ENCODE measurements at places on chromosomes 2 and 18.

- no peak for DNase-seq
Measured at GRCh38 chr2:23806201-23806600, 120.7 kb downstream of the ATAD2B start.

GRCh38 chr2:20537423-20538307 is 90.8 kb downstream of the RHOB start:
- no peak for DNase-seq

DNA sequence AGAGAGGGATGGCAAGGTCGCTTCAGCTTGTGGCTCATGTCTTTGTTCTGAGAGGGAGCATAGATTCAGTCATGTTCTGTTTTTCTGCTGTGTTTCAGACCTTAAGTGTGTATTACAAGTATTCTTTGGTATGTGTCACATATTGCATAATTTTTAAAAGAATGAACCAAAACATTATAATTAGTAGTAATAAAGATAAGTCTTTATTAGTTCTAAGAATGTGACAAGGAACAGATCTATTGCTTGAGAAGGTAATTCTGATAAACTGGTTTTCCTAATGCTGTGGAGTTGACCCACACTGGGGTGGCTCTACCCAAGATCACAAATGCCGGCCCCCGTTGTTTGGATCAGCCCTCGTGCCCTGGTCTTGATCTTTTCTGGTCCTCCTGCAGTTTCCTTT is 124.3 kb upstream of the FOSL2 start:
- no peak for DNase-seq

DNA sequence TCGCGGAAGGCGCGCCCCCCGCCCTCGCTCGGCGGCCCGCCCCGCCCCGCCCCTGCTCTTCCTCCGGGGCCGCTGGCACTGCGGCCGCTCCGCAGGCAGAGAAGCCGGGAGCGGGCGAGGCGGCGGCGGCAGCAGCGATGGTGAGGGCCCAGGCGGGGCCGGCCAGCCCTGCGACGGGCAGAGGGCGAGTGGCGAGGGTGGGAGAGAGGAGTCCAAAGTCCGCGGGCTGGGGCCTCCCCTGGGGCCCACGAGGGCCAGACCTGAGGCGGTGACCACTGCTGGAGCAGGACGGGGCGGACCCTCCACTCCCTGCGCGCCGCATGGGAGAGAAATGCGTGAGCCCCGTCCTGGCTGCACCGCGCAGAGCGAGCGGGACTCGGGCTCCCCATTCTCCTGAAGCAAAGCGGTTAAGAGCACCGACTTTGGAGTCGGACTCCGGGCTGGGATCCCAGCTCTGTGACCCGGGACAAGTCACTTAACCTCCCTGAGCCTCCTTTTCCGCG is at the start of gene VAMP5:
TSS of gene VAMP5 (plus strand) at position 78 of the 503 bp plus-strand sequence. CDS start at position 138, 60 bp downstream.
- DNase-seq = no peak
